T-helper 2 cell treated with Interferon-gamma antibody and Interleukin-4, amounts not matched to agents 5 μg/mL and 100 μg/mL, for 36 hours (primary cell): ENCODE measurements at places on chromosomes 5 and 9.

GRCh38 chr9:15882328-15882727 lies 329.5 kb downstream of the CCDC171 start:
- no peak for DNase-seq

DNA sequence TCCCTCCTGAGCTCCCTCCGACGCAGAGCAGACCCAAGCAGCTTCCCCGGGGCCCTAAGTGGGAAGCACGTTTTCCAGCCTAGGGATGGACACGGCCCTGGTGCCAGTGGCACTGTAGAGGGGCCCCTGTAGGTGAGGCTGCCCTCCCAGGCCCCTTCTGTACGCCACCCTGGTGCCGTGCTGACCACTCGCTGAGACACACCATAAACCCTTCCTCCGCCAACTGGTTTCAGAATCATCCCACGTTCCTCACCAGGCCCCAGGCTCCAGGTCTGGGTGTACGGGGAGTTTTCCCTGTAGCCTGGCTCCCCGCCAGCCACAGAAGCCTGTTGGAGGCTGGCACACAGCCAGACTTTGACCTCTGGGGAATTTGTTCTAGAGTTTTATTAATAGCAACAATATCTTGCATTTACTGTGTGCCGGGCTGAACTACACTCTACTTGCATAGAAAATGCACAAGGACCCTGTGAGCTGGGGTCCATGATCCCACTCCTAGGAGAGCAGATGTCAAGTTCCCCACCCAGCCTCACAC lies 18.2 kb upstream of the WDR38 start:
- no peak for DNase-seq

- no peak for DNase-seq
Observed at GRCh38 chr5:127373858-127374491, 83.4 kb downstream of the MEGF10 start.

DNA sequence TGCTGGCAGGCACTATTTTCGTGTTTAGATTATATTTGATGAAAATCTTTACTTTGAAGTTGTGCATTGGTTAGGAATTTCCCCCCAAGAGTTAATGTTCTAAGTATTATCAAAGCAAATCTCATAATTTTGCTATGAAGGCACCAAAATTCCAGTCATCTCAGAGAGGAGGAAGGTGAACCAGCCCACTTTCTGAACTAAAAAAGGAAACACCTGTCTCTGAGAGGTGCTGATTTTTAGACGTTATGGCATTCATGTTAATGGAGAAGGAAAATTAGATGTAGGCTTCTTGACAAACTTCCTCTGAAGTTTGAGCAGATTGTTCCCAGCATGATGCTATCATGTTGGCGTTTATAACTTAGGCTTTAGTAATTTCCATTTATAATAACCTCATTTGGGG lies 432.9 kb upstream of the ACTBL2 start:
- no peak for DNase-seq

DNA sequence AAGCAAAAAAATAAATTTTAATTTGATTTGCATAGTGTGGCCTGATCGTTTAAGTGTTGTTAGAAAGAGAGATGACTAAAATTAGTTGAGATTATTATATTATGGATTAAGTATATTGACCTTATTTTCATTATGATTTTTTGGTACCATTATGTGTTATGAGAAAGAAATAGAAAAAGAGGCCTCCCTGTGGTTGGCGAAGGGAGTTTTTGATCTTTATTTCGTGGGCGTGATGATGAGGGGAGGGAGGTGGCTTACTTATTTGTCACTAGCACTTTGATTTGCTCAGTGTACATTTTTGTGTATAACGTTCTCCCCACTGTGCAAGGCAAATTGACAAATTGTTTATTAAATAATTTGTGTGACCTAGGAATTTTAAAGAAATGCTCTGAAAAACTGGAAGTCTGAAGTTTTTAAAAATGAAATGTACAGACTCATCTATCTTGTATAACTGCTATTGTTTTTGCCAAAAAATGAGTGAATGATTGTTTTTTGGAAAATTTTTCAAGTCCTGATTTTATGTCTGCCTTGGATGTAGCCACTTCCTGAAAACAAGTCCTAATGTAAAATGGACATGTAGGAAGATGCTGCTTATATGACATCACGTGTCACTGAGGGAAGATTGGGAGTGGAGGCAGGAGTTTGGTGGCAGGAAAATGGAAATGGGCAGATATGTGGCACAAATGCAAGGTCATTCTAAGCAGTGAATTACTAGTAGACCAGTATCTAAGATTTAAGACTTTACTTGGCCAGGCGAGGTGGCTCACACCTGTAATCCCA lies 3.0 kb downstream of the DAPK1 start:
- DNase-seq = peak; percentile 56

- no peak for DNase-seq
Observed at GRCh38 chr5:146704949-146705665, 173.4 kb downstream of the PPP2R2B start.

- no peak for DNase-seq
Observed at GRCh38 chr5:28164568-28164967, 1126.2 kb upstream of the CDH9 start.

DNA sequence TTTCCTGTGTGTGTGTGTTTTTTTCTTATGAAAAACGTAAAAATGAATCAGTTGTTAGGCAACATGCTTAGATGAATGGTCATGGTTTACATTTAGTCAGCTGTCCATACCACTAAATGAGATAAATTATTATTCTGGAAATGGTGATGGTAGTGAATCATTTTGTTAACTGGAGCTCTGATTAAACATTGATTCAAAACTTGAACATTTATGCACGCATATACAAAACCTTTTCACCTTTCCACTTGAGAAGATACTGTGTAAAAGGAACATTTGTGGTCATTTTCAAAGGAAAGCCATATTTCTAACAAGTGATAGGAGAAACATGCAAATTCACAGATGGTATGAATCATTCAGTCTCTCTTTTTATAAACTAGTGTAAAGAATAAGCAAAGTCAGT lies 162.0 kb downstream of the SLC25A46 start:
- DNase-seq = no peak

GRCh38 chr9:123568691-123569688 lies 213.0 kb downstream of the CRB2 start:
- no peak for DNase-seq

DNA sequence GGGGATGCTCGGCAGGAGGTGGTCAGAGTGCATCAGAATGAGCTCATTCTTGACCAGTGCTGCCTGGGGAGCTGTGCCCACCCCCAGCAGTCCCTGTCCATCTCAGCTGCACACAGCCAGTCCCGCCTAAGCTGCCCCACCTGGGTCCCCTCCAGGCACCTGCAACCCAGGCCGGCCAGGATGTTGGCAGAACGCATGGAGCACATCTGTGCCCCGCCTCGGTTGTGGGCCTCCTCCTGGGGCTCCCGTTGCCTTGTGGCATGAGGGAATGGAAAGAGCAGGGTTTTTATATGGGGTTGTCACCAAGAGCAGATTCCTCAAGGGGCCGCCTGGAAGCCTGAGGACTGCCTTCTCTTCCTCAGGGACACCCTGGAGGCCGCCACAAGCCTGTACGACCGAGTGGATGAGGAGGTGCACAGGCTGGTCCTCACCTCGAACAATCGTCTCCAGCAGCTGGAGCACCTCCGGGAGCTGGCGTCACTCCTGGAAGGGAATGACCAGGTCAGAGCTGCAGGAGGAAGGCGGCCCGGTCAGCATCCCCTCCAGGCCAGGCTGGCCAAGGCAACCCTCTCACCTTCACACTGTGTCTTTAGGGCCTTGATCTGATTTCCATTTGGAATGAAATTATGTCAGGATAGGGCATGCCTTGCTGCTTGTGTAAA lies 34.8 kb upstream of the LRRC14B start:
- no peak for DNase-seq

DNA sequence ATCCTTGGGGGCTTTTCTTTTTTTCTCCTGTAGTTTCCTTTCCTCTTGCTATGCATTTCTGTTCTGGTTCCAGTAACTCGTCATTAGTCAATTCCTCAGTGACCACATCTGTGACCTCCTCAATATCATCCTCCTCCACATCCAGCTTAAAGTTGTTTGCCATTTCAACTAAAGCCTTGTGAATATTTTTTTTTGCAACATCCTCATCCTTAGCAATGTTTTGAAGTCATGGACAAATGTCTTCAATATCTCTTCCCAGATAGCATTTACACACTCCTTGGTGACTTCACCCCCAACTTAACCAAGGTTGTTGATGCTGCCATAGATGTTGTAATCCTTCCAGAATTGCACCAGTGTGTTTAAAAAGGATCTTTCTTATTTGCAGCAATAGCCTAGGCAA lies 14.7 kb upstream of the ADRB2 start:
- no peak for DNase-seq

GRCh38 chr9:4576448-4576847 lies 85.6 kb upstream of the PLPP6 start:
- no peak for DNase-seq

DNA sequence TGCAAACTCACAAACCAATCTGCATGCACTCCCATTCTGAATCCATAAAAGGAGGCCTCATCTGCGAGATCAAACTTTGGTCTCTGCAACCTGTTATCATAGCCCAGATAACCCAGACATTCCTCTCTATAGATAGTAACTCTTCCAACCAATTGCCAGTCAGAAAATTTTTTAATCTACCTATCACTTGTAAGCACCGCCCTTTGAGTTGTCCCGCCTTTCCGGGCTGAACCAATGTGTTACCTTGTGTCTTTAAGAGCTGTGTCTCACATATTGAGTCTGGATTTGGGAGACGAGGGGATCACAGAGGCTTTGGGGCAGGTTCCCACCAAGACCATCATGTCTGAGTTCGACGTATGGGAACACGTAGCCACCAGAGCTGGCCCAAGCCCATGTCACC lies 91.1 kb upstream of the PPP1R26 start:
- DNase-seq = no peak

DNA sequence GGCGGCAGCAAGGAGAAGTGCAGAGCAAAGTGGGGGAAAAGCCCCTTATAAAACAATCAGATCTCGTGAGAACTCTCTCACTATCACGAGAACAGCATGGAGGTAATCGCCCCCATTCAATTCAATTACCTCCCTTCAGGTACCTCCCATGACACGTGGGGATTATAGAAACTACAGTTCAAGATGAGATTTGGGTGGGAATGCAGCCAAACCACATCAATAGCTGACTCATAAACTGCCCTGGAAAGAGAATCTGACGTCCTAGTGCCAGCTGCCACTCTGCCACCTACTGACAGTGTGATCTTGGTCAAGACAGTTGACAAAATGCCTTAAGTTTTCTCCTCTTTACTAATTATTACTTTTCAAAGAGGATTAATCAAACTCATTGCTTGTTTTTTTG lies 128.3 kb downstream of the GPBP1 start:
- DNase-seq = peak; percentile 32

GRCh38 chr9:121698627-121699570 lies 47.5 kb downstream of the DAB2IP start:
- DNase-seq = peak; percentile 60

- DNase-seq = no peak
Observed at GRCh38 chr9:136975644-136976043, 1.7 kb upstream of the PTGDS start.

DNA sequence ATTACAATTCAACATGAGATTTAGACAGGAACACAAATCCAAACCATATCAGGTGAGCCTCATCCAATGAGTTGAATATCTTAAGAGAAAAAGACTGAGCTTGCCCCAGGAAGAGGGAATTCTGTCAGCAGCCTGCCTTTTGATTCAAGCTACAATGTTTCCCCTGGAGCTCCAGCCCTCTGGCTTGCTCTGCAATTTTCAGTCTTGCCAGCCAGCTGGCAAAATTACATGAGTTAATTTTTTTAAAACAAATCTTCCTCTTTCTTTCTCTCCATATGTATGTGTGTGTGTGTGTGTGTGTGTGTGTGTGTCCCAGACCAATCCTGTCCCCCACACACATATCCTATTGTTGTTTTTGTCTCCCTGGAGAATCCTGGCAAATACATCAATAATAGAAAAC lies 313.2 kb downstream of the CDH10 start:
- no peak for DNase-seq

DNA sequence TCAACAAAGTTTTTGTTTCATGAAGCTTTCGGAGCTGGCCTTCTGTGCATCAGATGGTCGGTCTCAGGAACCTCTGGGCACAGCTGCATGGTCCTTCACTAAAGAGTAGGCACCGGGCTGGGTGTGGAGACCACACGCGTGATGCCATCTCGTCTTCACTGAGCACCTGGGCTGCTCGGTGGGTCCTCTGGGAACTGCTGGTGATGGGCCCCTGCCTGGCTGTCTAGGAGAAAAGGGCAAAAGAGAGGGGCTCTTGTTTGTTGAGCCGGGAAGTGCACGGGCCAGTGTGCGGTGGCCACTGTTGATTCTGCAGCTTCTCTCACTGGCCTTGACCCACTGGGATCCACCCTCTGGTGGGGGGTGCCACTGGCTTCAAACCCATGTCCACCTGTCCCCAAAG lies 46.0 kb downstream of the COL5A1 start:
- no peak for DNase-seq

- DNase-seq = no peak
Observed at GRCh38 chr5:104327801-104328200, 765.2 kb upstream of the NUDT12 start.

GRCh38 chr5:9245071-9245470 lies 300.8 kb downstream of the SEMA5A start:
- DNase-seq = no peak

GRCh38 chr9:133971121-133971951 lies 20.8 kb downstream of the VAV2 start:
- no peak for DNase-seq

DNA sequence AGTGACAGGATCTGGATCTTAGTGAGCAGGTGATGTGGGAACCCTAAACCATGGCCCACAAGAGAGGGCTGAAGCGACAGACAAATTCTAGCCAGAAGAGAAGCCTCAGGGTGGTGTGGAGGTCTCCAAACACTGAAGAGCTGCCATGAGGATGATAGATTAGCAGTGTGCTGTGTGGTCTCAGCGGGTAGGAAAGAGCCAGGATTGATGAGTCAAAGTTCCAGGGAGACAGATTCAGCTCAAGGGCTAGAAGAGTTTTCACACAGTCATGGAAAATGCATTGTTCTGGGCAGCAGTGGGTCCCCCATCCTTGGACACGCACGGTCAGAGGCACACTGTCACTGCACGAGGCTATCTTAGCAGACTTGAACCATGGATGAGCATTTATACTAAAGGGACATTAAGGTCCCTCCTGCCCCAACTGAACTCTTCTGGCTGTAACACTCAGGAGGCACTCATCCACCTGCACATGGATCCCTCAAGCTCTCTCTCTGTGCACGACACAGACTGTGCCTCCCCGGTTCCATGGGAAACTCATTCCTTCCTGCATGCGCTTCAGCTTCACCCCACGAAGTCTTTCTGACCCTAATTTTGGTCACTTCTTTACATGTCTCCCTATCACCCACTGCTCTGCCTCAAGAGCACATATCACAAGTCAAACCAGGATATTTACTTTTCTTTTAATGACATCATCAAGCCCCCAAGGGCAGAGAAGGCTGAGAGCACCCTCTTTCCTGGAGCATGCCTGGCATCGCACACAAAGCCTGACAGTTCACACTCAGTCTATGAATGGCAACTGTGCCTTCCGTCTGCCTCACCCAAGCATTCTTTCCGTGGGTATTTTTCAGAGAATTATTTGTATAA lies 84.8 kb downstream of the TLE1 start:
- DNase-seq = no peak

GRCh38 chr9:134375430-134376385 lies 49.5 kb downstream of the RXRA start:
- no peak for DNase-seq
